ENCODE measurements at places on chromosomes 4 and X.

- DNase-seq, result no peak
These were observed 36.2 kb upstream of the PROM1 start for GRCh38 chr4:16119981-16120380.

GRCh38 chrX:2325076-2325784 is 175.5 kb downstream of the DHRSX start:
- DNase-seq, result no peak

GRCh38 chr4:94673961-94674360 is 83.8 kb upstream of the BMPR1B start:
- no peak for DNase-seq

GRCh38 chr4:5890063-5890727 is 2.7 kb downstream of the CRMP1 start:
- DNase-seq, result no peak

DNA sequence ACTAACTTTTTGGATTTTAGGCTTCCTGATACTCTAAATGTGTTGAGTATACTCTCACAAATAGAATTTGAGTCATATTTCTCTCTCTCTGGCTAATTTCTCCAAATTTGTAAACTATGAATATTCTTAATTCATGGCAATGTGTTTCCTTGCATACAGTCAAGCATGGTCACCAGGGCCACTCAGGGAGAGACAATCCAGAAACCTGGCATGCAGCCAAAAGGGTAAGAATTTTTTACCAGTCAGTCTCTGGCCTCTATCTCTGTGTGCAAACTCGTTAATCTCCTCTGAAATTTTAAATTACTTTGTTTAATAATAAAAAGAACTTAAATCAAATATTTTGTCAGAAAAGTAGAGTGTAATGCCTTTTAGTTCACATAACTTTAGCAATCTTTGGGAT is 179.8 kb downstream of the OR13H1 start:
- no peak for DNase-seq

GRCh38 chr4:145565328-145565727 is 53.9 kb upstream of the MMAA start:
- no peak for DNase-seq

DNA sequence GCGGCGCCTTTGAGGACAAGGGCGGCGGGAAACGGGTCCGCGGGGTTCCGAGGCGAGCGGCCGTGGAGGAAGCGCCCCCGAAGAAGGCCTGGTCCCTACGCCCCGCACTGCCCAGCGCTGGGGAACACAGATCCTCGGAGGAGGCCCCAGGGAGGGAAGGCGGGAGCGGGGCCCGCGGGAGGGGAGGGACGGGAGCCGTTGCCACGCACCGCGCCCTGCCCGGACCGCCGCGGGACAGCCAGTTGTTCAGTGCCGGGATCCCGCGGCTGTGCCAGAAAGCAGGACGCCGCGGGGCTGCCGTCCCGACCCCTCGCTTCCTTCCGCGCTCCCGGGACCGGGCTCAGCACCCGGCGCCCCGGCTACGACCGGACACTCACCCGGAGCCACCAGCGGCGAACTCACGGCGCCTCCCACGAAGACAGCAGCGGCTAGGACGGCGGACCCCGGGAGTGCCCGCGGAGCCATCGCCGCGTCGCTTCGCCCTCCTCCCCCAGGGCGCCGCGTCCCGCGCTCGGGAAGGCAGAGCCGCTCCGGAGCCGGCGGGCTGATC is 278 bp downstream of the RELL1 start:
- no peak for DNase-seq

GRCh38 chrX:105753411-105753810 is 68.9 kb upstream of the NRK start:
- no peak for DNase-seq

GRCh38 chrX:11424903-11425674 is 131.9 kb downstream of the AMELX start:
- no peak for DNase-seq

Measured in stimulated activated CD8-positive, alpha-beta memory T cell treated with anti-CD3 and anti-CD28 coated beads, Interleukin-15, amount 100 ng/mL, for 4 hours (primary cell).